ENCODE measurements at places on chromosomes 13 and 19. TPM values are rescaled to one million over a fixed set of nuclear protein-coding genes. Genes with fewer than 3 reads are reported as not detected.

RETN gene
- not detected for total RNA-seq

ZNF708 gene
- total RNA-seq, result 1.6 TPM

KIR2DL3 gene
- total RNA-seq, result not detected

MIA gene
- total RNA-seq, result not detected

CYP2A6 gene
- total RNA-seq, result not detected

KLC3 gene
- total RNA-seq, result 33.5 TPM

KCNN1 gene
- total RNA-seq, result not detected

ISYNA1 gene
- total RNA-seq, result 155 TPM

PALM3 gene
- not detected for total RNA-seq

SIGLEC7 gene
- not detected for total RNA-seq

CDC42EP5 gene
- 0.93 TPM for total RNA-seq

HIF3A gene
- total RNA-seq, result not detected

RGL3 gene
- total RNA-seq, result 3.3 TPM

CYP4F11 gene
- total RNA-seq, result 259 TPM
